ENCODE measurements at places on chromosomes 6 and 20.

- DNase-seq = no peak
These were observed 17.8 kb upstream of the GSTA5 start for GRCh38 chr6:52858416-52858815.

DNA sequence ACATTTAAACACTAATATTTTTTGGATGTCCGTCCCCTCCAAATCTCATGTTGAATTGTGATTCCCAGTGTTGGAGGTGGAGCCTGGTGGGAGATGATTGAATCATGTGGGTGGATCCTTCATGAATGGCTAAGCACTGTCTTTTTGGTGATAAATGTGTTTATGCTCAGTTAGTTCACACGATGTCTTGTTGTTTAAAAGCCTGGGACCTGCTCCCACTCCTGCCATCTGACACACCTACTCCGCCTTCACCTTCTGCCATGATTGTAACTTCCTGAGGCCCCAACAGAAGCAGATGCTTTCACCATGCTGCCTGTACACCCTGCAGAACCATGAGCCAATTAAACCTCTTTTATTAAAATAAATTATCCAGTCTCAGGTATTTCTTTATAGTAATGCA is 114.7 kb downstream of the TNFAIP3 start:
- DNase-seq = no peak

DNA sequence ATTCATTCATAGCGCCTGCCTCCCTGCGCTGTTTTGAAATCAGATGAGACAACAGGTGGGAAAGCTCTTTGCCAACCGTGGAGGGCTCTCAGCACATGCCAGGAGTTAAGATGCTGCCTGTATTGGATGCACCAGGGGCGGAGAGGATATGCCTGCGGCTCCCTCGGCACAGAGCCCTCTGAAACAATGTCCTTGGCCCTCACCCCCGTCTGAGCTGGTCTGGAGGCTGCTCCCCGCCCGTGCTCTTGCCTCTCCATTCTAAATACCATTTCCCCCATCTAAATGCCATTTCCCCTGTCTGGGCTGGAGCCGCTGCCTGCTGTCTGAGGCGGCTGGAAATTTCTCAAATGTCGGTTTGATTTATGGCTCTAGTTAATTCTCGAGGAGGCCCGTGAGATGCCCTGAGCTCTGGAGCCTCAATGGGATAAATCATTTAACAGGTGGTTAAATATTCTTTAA is 50.8 kb upstream of the MLN start:
- peak; percentile 51 for DNase-seq

DNA sequence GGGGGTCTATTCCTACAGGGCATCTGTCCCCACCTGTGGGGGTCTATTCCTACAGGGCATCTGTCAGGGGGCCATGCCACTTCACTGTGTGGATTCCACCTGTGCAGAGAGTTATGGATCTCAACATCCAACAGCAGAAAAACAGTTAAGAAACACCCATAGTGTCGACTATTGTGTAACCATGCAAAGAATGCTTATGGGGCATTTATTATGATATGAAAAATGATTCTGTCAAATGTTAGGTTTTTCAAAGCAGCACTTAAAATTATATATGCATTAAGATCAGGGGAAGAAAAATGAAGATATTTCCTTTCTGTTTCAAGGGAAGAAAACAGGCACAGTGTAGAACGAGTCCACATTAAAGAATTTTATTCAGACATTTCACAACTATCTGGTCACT is 2.9 kb downstream of the GPR31 start:
- no peak for DNase-seq

DNA sequence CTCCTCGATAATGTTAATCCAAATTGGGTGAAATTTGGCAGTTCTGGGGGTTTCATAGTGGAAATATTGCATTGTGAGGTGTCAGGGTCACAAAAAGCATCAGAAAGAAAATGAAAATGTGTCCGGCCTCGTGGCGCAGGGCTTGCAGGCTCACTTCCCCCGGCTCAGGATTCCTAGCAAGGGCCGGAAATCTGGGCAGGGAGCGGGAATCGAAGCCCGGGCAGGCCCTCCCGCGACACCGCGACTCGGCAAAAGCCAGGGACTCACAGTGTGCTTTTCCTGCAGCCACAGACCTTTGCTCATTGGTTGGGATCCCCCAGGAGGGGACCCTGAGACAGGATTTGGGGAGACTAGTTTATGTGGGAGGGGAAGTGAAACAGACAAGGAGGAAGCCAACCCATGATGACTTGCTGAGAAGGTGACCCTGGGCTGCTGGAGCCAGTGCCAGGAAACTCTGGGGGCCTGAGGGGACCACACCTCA is 847 bp upstream of the CD93 start:
- DNase-seq = no peak

DNA sequence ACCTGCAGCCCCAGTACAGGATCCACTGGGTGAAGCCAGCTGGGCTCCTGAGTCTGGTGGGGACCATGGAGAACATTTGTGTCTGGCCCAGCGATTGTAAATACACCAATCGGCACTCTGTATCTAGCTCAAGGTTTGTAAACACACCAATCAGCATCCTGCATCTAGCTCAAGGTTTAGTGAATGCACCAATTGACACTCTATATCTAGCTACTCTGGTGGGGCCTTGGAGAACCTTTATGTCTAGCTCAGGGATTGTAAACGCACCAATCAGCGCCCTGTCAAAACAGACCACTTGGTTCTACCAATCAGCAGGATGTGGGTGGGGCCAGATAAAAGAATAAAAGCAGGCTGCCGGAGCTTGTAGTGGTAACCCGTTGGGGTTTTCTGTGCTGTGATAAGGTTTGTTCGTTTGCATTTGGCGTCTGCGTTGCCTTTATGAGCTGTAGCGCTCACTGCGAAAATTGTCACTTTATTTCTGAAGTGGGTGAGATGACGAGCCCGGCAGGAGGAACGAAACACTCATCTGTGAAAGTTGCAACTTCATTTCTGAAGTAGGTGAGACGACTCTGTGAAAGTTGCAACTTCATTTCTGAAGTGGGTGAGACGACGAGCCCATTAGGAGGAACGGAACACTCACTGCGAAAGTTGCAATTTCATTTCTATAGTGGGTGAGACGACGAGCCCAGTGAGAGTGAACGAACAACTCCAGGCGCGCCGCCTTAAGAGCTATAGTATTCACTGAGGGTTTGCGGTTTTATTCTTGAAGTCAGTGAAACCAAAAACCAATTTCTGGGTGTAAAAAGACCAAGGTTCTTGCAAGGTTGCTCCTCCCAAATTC is 31.1 kb downstream of the SERPINB6 start:
- DNase-seq = no peak

- DNase-seq = no peak
These were observed 211.9 kb downstream of the GMPR start for GRCh38 chr6:16450285-16450684.

- DNase-seq = no peak
These were observed 74.6 kb downstream of the AIG1 start for GRCh38 chr6:143135325-143135724.

- DNase-seq = peak; percentile 58
These were observed 28.0 kb upstream of the PTGIS start for GRCh38 chr20:49595811-49596561.

GRCh38 chr6:52180787-52181558 is 5.2 kb upstream of the IL17A start:
- DNase-seq = no peak

GRCh38 chr6:80477591-80477990 is 371.1 kb downstream of the BCKDHB start:
- DNase-seq = no peak

DNA sequence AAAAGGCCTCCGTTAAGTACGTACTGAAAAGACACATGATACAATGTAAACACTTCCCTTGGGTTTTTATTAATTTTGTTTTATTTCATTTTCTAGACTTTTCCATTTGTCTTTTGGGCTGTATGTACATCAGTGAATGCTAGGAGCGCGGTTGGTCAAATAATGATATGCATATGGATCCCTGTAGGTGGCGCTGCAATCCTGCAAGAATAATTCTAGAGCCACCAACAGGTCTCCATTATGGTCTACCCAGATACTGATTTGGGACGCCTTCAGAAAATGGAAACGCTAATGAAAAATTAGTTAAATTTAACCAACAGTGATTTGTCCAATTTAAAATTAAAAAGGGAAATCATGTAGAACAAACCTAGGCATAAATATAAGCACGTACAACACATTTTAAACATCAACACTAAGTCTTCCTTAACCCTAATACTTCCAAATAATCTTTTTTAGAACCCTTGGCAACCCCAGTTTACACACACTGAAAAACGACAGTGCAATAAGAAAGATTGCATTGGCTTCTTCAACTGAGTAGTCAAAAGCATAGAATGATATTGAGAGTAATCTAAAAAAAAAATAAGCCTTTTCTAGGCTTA is 433.5 kb downstream of the RFPL4B start:
- peak; percentile 81 for DNase-seq

DNA sequence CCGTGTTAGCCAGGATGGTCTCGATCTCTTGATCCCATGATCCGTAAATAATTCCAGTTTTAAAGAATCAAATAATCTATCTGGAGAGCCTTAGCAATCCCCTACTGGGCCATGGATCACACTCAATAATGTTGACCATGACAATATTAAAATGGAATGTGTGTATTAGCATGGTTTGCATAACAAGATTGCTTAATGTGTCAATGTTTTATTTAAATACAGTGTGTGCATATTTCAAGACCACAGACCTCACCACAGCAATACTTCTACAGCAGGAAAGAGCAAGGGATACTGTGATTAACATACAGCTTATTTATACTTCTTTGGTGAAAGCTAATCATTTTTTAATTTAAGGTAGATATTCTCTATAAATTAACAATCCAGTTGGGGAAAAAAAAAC is 470.4 kb downstream of the TFAP2B start:
- no peak for DNase-seq

GRCh38 chr6:39933669-39934130 is 562 bp downstream of the MOCS1 start:
- no peak for DNase-seq

DNA sequence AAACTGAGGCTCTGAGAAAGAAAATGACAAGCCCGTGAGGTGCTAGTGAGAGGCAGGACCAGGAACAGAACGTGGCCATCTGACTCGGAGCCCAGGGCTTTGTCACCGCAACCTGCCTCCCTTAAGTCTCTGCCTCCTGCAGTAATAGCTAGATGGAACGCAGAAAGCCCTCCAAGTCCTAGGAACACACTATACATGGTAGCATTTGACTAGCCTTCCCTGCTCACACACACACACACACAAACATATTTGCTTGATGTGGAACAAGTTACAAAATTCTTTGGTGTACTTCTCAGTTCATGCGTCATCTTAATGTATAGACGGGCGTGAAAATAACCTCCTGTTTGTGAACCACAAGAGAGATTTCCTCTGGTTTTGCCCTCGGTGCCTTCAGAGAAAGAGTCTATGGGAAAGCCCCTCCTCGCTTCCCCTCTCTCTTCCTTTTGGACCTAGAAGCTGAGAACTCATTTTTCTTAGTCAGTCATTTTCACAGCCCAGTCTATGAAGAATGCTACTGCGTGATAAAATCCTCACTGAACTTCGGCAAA is 38.8 kb downstream of the C6orf52 start:
- DNase-seq = no peak

DNA sequence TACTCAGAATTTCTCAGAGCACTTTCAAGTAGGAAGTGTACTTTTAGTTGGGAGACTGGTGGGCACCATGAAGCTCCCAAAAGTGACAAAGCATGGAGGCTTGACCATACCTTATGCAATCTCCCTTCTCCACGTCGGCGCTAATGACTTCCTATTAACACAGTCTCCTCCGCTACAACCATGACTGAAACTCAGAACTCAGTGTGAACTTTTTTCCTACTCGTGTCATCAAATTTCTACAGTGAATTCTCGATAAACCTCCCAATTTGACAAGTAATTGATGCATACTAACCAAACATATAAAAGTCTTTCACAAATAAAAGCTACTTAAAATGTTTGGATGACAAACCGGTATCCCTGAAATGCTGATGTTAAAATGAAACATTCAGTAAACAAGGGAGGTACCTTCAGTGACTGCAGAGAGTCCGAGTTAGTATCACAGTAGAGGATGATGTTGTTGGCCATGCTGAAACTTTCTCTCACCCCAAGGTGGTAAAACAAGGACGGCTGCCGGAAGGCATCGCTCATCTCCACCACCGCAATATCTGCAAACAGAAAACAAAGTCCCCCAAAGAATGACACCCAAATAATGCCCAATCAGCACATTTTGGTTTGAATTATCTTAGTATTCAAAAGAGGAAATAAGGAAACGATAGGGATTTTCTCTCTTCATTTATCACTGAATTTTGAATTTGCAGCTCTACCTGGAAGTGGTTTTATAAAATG is 72.1 kb downstream of the MAP3K5 start:
- DNase-seq = no peak

DNA sequence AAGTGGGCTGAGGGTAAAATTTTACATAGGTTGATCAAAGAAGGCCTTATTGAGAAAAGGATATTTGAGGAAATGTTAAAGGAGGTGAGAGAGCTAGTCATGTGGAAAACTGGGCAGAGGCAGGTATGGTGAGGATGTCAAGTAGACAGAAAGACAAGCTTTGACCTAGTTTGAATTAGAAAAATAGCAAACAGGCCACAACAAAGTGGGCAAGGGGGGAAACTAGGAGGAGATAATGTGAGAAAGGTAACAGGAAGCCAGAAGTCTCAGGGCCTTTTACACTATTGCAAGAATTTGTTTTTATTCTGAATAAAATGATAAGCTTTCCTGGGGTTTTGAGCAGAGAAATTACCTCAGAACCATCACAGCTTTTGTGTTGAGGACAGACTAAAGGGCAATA is 115.7 kb downstream of the RWDD2A start:
- no peak for DNase-seq

DNA sequence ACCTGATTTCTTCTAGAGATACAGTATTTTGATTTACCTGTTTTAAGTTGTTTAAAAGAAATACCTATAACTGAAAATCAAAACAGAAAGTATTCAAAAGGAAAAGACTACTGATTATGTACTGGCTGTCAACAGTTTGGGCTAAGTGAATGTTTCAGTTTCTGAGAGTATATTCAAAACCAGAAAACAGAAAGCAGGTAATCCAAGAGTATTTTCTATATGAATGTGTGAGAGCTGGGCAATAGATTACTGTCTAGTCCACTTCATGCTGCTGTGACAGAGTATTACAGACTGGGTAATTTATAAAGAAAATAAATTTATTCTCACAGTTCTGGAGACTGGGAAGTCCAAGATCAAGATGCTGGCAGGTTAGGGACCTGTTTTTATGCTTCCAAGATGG is 261.0 kb downstream of the ARHGAP18 start:
- no peak for DNase-seq

DNA sequence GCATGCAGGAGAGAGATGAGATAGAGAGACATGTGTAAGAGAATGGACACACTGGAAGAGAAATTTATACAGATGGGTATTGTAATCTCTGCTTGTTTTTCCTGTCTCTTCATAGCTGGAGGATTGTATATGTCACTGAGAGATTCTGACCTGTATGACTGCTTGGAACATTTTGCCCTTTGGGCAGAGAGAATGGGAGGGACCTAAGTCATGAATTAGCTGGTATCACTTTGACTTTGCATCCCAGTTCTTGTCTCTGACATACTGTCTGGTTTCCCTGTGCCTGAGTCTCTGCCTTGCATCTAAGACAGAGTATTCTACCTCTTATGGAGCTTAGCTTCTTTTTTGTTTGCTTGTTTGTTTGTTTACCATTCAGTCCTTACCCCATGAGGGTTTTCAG is 37.0 kb upstream of the ASCC3 start:
- no peak for DNase-seq
